ENCODE measurements at places on chromosomes 1 and 21.
A peak's percentile ranks its signal among the peaks of the same experiment; 100 is the strongest.

DNA sequence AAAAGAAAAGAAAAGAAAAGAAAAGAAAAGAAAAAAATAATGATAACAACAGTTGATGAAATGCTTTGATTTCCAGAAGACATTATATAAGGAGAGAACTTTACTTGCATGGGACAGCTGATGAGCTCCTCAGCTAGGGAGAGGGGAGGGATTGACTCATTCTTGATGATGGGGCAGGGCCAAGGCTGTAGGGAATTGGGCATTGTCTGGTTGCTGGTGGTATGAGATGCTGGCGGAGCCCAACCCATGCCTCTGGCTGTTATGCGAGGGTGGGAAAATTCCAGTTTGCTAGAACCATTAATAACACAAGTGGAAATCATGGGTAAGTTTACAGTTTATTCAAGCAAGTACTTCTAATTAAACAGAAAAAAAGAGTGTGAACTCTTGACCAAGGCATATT is 36.0 kb upstream of the KIF26B start:
- DNase-seq: no peak

GRCh38 chr21:14989359-14989758 is 75.4 kb downstream of the NRIP1 start:
- no peak for DNase-seq

DNA sequence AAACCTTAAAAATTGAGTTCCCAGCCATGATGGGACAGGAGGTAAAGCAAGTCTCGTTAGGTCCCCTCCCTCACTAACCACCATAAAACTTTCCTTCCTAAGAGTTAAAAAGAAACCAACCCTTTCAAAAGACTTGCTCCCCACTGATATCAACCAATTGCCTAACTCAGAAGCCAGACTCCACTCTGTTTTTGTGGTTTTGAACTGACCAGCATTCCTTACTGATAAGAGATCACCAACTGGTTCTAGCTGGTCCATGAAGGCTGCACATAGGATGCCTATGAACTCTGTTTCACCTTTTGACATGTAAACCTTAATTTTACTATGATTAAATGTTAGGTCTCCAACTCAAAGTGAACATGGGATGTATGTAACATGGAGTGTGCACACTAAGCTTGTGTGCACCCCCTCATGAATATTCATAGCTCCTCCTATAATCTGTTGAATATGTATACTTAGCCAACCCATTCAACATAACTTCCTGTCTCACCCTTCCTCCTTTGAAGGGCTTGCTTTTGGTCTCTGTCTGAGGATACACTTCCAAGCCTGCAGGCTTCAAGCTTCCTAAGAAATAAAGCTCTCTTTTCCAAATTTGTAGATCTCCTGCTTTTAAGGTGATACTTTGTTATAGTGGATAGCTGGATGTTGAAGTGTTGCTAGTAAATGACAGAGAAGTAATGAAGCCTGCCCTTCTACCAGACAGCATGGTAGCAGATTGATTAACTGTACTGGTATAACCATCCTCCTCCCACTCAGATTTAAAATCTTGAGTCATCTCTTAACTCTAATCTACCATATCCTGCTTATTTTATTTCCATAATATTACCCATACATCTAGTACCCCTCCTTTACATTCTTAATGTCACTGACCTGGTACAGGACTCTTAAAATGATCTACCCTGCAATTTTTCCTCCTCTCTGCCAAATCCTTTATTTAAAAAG is 95.6 kb downstream of the ZNF644 start:
- peak; percentile 4 for DNase-seq

DNA sequence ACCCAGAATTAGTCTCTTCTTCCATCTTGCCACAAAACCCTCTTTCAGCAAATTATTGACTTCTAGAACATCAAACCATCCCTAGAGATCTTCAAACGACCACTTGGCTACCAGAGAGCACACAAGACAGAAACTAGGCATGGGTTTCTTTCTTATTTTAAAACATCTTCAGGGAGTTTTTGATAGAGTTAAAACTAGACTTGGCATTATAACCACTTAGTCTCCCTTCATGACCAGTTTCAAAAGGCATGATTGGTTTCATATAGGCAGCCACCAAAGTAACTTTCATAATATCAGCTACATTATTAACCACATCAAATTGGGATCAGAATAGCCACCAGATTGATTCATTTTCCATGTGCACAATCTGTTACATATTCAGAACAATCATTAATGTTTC is 368.4 kb upstream of the GREM2 start:
- DNase-seq: no peak

- DNase-seq: no peak
Observed at GRCh38 chr1:55694310-55694801, 479.2 kb upstream of the USP24 start.

DNA sequence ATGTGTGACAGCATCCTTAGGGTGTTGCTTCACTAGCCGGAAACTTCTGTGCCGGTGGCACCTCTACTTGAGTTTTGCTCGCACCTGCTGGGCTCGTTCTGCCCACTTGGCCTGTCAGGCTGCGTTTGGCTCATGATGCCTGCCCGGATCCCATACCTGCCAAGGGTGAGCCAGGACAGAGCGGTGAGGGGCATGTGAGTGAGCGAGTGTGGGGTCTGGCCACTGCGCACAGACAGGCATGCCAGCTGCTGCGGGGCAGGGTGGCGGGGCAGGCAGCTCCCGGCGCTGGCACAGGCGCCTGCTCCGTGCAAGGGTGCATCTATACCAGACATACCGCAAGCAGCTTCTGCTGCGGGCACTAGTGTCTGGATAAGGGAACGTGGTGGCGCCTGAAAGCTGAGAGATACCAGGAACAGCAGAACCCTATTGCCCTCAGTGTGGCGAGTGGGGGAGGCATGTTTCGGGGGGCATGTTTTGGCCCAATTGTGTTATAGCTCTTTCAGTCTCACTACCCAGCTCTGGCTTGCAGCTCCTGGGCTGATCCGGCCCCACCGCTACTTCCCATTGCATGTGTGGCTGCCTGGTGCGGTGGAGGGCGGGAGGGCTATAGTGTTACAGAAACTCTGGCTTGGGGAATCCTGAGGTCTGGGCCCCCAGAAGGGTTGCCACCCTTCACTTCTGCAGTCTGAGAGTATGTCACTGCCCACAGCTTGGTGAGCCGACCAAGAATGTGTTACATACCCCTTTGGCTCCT is 32.2 kb downstream of the MAGI3 start:
- DNase-seq: no peak

- no peak for DNase-seq
Observed at GRCh38 chr21:31284797-31285397, 59.2 kb downstream of the TIAM1 start.
